ENCODE measurements at places on chromosomes 13 and 19.

DNA sequence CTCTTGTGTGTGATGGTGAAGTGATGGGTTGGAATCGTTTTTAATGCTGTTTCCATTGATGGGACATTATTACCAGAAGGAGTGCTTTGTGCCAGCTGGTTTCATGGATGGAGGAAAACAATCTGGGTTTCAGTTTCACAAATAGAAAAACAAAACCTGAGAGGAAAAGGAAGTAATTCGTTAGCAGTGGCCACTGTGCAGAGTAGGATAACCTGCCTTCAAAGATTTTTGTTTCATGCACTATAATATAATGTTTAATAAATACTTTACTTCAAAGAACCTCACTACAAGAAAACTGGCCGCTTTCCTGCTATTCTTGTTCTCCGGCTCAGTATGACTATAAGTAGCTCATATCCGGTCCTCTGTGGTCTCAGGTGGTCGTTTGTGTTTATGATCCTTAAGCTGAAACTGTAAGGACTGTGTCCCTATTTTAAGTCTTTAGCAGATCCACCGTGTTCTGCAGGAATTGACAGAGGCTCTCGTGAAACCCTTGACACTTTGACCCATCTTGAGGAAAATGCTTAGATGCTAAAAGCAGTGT, 104.7 kb downstream of the GGACT start:
- DNase-seq: no peak

DNA sequence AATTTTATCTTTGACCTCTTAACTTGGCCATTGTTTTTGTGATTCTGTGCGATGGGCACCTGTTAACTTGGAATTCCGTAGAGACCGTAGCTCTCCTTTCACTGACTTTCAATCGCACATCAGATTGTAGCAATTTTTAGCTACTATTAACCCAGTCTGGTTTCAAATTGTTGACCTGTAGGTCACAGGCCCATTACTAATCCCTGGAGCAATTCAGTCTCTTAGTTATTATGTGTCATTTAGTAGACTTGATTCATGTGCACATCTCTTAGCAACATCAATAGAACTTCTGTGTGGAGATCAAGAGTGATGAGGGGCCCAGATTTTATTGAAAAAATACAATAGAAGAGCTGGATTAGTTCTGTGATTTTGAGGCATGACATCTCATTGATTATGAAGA, 549.6 kb upstream of the SLC10A2 start:
- DNase-seq: no peak

DNA sequence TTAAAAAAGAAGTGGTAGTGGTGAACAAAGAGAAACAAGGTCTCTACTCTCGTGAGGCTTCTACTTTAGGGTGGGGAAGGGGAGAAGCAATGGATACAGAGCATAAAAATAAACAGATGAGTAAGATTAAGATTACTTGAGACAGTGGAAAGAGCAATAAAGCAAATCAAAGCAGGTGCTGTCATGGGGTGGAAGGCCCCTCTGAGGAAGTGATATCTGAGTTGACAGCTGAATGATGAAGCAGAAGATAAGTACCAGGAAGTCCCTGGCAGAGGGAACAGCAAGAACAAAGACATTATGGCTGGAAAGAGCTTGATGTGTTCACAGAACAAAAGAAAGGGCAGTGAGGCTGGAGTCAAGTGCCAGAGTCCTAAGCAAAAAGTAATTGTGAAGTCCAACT, 221.8 kb downstream of the ENOX1 start:
- no peak for DNase-seq

DNA sequence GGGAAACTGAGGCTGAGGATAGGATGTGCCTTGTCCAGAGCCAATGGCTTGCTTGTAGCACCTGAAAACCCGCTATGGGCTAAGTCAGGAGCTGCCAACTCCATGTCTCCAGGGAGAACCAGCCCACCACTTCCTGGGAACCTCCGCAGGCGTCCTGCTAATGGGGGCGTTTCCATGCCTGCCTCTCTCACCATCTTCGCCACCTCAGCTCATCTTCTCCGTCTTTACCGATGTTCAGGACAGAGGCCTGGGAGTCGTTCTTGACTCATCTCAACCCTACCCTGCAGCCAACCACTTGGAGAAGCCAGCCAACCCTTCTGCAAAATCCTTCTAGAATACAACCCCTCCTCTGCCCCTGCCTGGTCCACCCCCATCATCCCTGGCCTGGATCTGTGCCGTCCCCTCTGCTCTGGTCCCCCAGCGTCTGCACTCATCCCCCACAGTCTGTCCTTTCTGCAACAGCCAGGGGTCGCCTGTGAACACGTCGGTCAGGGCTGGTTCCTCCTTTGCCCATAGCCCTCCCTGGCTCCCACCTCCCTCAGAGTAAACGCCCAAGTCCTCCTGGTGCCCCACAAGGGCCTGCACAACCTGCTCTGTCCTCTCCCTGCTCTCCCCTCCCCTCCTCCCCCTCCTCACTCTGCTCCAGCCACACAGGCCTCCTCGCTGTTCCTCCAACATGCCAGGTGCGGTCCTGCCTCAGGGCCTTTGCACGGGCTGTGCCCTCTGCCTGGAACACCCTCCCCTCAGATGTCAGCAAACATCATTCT, 31.0 kb downstream of the PTPRS start:
- DNase-seq: no peak

GRCh38 chr13:99995104-99995588, 13.6 kb downstream of the ZIC2 start:
- no peak for DNase-seq

GRCh38 chr13:45055902-45056648, 64.2 kb upstream of the GTF2F2 start:
- DNase-seq: no peak

All from CD4-positive, alpha-beta T cell treated with Interleukin-10 for 1 hour (primary cell).